Fibroblast of upper back skin (primary cell): ENCODE measurements at places on chromosomes 6 and 20.

DNA sequence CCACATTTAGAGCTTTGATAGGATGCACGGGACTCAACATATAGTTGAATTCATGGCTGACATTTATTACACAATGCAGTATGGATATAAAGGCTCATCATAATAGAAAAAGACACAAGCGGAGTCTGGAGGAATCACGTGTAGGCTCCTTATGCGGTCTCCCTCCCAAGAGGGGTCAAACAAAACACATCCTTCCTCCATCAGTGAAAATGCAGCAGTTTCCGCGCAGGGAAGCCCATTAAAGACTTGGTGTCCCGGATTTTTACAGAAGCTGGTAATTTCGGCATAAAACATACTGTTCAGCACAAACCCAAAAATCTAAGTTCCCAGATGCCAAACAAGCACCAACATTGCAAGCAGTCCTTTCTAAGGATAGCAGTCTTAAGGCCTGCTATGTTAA lies 1.1 kb downstream of the USP45 start:
- peak; percentile 17 for DNase-seq

DNA sequence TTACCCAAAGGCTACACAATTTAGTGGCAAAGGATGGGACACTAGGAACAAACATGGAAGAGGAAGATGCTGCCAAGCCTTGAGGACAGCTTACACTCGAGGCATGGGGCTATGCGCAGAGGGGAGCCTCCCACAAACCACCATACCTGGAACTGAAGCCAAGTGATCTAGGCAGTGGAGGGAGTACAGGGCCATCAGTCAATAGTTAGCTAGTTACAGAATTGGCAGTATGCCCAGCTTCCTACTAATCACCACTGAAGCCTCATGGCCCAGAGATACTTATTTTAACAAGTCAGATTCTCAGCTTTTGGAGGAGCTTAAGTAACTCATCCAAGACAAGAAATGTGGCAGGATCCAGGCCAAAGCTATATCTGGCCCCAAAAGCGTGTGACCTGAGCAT lies 226.6 kb upstream of the MOCS1 start:
- no peak for DNase-seq

- no peak for DNase-seq
Measured at GRCh38 chr6:170075659-170076223, 215.1 kb downstream of the DLL1 start.

DNA sequence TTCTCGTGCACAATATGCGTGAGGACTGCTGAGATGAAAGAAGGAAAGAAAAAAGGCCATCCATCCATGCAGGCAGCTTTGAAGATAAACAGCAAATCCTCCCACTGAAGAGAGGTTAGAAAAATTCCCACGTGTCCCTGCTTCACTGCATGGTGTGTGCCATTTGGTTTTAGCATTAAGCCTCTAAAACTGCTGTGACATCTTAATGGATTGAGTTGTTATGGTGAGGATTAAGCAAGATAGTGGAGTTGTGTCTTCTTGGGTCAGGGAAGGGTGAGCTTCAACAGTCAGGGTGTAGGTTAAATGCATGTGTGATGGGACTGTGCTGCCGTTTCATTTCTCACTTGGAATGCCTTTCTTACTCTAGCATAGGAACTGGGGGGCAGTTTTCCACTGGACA lies 50.5 kb downstream of the ZNF831 start:
- no peak for DNase-seq

GRCh38 chr6:137016356-137016755 lies 28.4 kb downstream of the IL20RA start:
- peak; percentile 91 for DNase-seq

DNA sequence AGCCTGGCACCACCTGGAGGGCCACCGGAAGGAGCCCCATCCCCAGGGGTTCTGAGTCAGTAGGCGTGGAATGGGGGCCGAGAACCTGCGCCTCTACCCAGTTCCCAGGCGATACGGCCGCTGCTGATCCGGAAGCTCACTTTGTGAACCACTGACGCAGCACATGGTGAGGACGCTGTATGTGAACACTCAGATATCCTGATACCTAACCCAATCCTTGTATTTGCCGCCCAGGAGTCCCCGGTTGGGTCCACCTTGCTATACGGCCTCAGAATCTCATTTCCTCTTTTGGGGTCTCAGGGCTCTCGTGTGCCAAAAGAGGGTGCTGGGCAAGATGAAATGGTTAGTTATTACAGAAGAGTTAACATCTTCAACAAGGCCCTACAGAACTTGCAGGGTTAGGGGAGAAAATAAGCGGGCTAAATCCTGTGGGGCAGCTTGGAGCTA lies 604 bp upstream of the RAB5IF start:
- no peak for DNase-seq

GRCh38 chr6:83974409-83975050 lies 59.0 kb upstream of the MRAP2 start:
- no peak for DNase-seq

DNA sequence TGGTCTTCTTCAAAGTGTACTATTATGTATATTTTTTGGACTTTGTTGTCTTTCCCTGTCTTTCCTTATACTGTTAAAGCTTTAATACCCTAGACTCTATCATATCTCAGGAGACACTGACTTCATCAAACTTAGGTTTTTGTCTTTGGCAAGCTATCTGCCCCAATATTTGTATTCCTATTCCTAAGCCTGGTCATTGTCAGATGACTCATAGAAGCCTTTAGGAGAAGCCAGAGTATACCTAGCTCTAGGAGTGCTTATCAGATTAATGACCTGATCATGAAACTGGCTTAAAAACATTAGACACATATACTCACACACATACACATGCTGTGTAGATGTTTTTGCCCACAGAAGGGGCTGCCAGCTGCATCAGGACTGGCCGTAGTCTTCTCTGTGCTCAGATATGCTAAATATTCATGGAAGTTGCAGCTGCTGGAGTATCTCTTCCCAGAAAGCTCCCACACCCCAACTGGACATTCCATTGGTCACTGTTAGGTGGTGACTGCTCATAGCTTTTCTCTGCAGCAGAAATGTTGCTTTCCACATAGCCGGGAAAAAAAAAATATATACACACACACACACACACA lies 102.0 kb downstream of the ANKS1A start:
- DNase-seq, result peak; percentile 55

GRCh38 chr6:99446076-99446475 lies 21.0 kb upstream of the PNISR start:
- no peak for DNase-seq

GRCh38 chr6:50610562-50610961 lies 102.8 kb upstream of the TFAP2D start:
- no peak for DNase-seq

DNA sequence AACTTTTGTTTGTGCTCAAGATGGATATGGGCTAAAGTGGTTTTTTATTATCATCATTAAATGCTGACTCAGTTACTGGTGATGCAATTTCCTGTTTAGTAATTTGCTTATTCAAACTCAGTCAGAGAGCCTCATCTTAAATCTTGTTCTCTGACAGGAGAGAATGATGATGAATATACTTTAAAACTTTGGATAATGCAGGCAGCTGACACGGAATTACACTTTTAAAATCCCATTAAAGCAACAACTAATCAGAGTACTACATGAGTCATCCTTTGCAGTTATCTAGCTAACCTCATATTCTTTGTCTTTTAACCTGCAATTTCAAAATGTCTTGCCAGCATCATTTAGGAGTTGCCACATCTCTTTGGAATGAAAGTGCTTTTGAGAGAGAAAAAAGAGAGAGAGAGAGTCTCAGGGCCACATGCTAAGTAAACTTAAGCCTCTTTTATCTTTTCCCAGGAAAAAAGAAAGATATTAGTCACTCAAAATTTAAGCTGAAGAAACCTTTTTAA lies 9.2 kb upstream of the C6orf141 start:
- DNase-seq, result peak; percentile 86

GRCh38 chr6:107554918-107555317 lies 65.0 kb downstream of the SOBP start:
- no peak for DNase-seq

DNA sequence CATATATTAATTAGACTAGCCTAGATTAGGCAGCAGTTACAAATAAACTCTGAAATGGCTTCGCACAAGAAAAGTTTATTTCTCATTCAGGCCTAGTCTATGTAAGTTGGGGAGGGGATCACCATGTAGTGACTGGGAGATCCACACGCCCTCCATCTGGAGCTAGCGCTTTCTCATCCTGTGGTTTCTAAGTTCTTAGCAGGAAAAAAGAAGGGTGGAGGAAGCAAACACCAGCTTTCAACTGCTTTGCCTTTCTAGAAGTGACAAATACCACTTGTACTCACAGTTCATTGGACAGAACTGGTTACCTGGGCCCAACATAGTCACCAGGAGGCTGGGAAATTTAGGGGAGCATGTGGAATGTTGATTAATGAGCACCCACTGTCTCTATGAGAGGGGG lies 46.6 kb downstream of the NDUFAF5 start:
- no peak for DNase-seq

DNA sequence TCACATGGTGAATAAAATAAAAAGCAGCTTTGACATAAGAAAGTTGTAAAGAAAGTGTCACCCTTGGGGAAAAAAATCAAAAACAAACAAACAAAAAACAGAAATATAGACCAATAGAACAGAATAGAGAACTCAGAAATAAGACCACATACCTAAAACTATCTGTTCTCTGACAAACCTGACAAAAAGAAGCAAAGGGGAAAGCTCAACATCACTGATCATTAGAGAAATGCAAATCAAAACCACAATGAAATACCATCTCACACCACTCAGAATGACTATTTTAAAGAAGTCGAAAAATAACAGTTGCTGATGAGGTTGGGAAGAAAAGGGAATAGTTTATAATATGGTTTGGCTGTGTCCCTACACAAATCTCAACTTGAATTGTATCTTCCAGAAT lies 159.1 kb downstream of the TINAG start:
- DNase-seq, result no peak

- DNase-seq, result no peak
Measured at GRCh38 chr20:43825051-43825402, 89.6 kb upstream of the TOX2 start.

DNA sequence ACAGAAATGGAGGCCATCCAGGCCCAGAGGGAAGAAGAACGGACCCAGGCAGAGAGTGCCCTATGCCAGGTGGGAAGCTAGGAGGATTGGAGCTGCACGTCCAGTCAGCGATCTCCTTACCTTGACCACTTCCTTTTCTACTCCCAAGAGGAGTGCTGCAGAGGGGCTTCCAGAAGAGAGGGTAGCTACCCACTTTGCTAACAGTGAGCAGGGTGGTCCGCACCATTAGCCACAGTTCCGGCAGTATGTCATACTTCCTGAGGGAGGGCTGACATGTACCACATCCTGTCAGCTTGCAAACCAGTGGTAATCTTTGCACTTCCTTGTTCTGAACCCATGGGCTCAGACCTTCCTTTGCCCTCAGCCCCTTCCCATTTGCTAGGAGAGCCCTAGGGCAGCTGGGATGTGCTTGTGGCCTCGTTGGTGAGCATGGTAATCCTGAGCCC lies 35.4 kb downstream of the CEP250 start:
- no peak for DNase-seq

- peak; percentile 66 for DNase-seq
Measured at GRCh38 chr6:33430991-33431879, 11.4 kb downstream of the SYNGAP1 start.

DNA sequence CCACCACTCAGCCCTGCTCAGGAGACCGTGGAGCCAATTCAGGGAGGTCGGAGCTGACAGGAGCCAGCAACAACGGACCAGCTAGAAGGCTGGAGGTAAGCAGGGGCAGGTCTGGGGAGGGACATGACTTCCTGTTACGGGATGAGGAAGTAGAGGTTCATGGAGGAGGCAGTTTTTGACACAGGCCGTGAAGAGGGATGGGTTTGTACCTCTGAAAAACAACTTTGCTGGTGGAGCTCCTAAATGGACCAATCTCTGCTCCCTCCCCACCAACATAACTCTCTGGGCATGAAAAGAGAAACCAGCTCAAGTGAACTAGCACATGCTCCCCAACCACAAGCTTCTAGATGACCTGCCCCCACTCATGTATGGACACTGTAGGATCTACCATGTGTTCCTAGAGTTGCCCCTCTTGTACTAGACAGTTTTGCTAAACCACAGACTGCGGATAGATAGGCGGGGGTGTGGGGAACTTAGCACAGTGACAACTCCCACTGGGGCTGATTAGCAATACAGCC lies 31.4 kb downstream of the RALGAPA2 start:
- DNase-seq, result no peak

- no peak for DNase-seq
Measured at GRCh38 chr6:97175806-97176205, 107.2 kb downstream of the MMS22L start.

DNA sequence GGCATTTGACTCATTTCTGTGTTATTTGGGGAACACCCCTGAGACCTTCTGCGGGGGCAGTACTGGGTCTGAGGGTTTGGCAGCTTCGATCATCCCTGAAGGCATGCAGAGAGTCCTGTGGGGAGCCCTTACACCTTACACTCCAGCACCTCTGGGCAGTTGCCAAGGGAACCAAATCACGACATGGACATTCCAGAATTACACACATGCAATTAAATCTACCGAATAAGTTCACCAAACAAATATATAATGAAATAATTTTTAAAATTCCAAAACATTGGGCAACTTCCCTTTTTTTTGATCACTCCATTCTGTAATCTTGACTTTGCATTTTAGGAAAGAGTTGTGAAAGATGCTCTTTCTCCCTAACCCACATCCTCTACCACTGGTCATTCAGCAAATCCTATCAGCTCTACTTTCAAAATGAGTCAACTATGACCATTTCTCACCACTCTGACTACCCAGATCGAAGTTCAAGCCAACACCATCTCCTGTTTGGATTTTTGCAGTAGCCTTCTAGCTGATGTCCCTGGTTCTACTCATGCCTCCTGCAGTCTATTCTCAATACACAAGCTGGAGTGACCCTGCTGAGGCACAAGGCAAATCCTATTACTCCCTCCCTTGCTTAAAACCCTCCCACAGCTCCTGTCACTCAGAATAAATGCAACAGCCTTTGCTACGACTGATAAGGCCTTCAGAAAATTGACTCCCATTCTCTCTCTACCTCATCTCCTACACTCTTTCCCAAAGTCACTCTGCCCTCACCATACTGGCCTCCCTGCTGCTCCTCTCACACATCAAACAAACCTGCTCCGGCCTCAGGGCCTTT lies 533.3 kb downstream of the HACE1 start:
- DNase-seq, result peak; percentile 88

DNA sequence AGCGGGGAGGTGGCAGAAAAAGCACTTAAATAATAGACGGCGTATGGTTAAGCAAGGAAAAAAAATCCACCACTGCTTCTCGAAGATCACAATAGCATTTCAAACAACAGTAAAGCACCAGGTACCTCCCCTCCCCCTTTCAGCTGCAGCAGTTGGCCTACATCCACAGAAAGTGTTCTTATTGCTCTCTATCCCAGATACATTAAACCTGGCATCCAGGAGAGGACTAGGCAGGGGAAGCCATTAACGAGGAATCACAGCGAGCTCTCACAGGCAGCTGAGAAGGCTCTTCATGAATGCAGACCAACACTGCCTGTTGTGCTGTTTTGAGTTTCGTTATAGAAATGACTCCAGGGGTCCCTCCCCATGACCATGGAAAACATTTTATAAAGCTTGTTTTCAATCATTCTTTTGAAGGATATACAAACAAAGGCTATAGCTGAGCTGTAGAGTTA lies 11.8 kb downstream of the FYN start:
- DNase-seq, result no peak

DNA sequence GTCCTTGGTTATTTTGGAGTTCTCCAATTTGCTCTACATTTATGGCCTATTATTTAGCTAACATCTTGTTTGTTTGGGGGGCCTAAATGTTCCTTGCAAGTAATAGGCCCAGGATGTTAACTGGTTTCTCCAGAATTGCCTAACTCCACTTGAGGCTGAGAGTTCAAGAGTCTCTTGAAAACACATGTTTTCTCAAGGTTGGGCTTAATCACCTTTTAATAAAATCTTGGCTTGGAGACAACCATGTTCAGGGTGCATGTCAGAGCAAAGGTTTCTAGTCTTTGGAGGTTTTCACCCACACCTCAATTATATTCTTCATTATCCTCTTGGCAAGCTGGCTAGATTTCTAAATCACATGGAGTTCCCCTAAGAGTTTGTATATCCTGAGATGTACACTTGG lies 54.2 kb downstream of the KLHL31 start:
- DNase-seq, result no peak
